ENCODE measurements at places on chromosomes 7 and 10.

DNA sequence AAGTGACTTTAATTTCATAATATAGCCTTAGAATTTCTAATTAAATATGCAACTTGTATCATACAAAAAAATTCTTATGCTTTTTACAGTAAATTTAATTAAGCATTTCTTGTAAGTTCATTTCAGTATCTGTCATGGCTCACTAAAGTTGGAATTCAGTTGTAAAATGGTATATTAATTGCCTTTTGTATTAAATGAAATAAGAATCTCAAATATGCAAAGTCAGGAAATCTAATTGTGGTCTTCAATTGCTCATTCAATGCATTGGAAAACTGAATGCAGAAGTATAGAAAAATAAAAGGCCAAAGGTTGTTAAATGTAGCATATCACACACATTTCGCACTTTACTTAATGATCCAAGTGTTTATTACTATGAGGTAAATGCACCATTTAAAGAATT is 189.5 kb downstream of the PHF14 start:
- DNase-seq, result no peak

GRCh38 chr7:22604246-22604645 is 104.3 kb upstream of the STEAP1B start:
- no peak for DNase-seq

DNA sequence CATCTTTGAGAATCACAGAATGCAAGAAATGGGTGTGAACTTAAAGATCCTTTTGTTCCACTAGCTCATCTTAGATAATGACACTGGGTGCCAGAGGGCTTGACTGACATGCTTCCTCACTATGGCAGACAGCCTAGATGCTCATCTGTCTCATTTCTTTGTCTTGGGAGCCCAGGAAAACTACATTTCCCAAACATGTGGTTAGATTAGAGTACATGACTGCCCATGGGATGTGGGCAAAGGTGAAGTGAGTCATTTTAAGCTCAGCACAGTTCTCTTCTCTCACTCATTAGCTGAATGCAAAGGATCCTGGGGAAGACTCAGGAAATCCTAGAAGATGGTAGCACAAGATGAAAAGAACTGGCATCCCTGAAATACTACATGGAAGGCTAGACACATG is 32.5 kb upstream of the TBX20 start:
- no peak for DNase-seq

DNA sequence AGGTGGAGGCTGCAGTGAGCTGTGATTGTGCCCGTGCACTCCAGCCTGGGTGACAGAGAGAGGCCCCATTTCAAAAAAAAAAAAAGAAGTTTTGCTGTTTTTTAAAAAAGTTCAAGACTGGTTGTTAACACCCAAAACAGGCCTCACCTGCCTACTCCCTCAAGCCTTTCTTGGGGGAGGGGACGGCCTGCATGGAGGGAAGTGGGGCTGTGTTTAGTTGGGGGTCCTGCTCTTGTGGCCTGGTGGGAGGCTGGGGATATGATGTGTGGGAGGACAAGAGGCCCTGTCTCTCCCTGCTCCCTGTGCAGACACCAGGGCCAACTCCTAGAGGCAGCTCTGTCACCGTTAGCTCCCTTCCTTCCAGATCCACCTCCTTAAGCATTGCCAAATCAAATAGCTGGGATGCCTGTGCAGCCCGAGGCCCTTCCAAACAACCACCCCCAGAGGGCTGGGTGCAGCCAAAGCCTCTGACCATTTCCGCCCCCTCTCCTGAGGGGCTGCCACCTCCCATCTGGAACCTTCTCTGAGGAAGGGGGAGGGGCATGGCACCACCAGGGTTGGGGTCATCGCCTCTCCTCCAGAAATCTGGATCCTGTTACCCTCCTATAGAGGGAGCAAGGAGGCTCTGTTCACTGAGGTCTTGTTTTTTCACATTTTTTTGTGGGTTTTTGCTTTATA is 32.9 kb upstream of the ANKRD2 start:
- no peak for DNase-seq

DNA sequence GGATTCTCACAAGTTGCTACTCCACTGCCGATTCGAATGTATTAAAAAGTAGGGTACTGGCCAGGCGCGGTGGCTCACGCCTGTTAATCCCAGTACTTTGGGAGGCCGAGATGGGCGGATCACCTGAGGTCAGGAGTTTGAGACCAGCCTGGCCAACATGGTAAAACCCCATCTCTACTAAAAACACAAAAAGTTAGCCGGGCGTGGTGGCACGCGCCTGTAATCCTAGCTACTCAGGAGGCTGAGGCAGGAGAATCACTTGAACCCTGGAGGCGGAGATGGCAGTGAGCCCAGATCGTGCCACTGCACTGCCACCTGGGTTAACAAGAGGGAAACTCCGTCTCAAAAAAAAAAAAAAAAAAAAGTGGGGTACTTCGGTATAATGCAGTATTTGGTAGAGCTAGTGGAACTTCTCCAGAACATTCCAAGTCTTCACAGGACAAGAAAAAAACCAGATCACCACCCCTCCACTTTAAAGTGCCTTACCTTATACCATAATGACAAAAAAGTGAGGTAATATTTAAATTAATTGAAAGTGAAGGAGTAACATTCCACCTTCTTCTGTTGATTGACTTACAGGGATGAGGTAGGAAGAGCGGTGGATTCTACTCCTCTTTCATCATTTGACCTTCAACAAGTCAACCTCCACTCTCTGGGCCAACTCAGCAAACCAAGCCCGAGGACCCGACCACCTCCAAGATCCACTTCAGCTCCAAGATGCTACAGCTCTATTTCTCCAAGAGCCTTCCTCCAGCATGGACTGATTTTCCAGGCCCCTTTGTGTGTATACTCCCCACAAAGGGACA is 2.0 kb downstream of the BAZ1B start:
- DNase-seq, result no peak

Data from Kasumi-1 (cell line).